ENCODE measurements at places on chromosomes 7 and 10. TPM values are rescaled to one million over a fixed set of nuclear protein-coding genes. Genes with fewer than 3 reads are reported as not detected.

- no peak for DNase-seq
Observed at GRCh38 chr10:79375321-79376077, 28.2 kb downstream of the PPIF start.

- DNase-seq, result no peak
Observed at GRCh38 chr7:12805957-12806356, 118.5 kb downstream of the ARL4A start.

- DNase-seq, result no peak
Observed at GRCh38 chr10:131275691-131276090, 35.8 kb downstream of the TCERG1L start.

- DNase-seq, result no peak
Observed at GRCh38 chr10:48390933-48391845, 84.7 kb downstream of the MAPK8 start.

The ITIH5 gene
- polyA plus RNA-seq, result 25.4 TPM

All from renal cortex interstitium (tissue), 15 donors.